ENCODE measurements at places on chromosomes 3 and 15.

DNA sequence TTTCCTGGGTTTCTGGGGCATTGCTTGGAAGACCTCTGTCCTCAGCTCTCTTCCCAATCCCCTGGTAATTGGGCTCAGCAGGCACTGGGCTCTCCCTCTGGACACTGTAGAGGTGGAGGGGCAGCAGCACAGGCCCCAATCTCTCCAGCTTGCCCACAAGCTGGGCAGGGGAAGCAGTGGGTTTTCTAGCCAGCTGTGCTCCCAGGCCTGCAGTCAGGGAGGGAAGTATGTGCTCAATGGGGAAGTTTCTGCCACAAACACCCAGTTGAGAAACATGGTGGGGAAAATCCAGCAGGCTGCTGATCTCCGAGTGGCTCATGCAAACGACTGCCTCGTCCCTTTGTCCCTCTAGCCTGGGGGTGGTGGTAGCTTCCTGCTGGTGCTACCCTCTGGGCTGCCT lies 12.8 kb upstream of the RFT1 start:
- no peak for DNase-seq

GRCh38 chr3:195173657-195174056 lies 97.3 kb downstream of the XXYLT1 start:
- no peak for DNase-seq

- DNase-seq: no peak
Measured at GRCh38 chr3:48190911-48191310, 2.7 kb upstream of the CDC25A start.

DNA sequence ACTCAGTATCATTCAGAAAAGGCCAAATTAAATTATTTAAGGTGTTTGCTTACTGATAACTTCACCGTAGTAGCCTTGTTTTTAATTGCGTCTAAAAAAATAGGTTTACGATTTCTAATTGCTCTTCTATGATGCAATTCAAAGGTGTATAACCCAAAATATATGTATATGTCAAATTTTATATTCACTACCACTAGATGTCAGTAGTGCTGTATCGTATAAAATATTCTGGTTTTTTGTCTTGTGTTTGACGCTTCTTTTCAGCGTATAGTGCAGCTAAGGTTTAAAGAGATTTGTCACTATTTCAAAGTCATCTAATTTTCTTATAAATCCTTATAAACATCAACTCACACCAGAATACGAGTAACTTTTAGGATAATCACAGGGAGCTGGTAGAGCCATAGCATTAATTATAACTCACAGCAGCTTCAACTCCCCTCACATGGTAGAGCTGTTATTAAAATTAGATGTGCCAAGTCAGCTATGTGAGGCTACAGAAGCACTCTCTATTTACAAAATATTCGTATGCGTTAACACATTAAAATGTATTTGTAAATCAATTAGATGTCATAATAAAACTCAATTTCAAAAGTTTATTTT lies 3.5 kb downstream of the PFN2 start:
- no peak for DNase-seq

- no peak for DNase-seq
Measured at GRCh38 chr15:101358895-101359294, 63.8 kb upstream of the SNRPA1 start.

DNA sequence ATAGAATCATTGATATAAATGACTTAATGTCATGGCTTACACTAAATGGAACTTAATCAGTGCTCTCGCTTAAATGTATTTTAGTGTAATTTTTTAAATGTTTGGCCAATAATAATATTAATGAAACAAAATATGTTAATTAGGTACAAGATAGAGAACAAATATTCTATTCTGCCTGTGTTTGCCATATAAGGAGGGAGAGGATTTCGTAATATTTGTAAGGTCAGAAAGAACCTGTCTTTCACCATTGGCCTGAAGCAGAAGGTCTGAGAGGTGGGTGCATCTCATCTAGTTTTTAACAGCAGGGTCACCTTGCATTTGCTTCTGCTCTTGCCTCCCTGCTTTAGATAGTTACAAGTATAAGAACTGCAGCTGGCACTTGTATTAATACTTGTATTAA lies 2.5 kb downstream of the GPR87 start:
- DNase-seq: no peak

- no peak for DNase-seq
Measured at GRCh38 chr15:96347181-96348111, 16.9 kb downstream of the NR2F2 start.

DNA sequence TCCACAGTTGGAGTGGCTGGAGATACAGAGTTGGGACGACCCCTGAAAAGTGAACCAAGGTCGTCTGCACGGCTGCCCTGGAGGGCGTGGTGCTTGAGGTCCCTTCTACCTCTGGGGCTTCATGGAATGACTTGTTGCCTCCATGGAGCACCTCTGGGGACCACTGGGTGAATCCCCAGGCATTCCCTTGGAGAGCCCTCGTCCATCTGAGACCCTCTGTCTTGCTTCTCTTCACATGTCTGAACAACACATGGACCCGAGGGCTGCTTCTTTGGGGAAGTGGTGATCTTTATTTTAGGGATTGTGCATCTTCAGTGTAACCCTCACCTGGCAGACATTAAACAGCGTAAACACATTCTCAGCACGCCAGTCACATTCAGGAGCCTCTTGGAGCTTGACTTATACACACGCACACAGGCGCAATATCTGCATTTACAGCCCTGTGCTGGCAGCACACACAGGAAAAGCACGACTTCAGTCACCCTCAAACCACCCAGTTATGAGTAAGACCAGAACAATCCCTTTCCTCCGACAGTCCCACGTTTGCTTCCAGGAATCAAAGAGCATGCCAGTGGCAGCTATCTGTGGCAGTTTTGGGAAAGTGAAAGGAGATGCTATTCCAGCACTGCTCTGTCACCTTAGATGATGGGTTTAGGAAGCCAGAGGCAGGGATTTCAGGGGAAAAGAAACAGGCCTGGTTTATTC lies 12.6 kb downstream of the FAM107A start:
- no peak for DNase-seq

DNA sequence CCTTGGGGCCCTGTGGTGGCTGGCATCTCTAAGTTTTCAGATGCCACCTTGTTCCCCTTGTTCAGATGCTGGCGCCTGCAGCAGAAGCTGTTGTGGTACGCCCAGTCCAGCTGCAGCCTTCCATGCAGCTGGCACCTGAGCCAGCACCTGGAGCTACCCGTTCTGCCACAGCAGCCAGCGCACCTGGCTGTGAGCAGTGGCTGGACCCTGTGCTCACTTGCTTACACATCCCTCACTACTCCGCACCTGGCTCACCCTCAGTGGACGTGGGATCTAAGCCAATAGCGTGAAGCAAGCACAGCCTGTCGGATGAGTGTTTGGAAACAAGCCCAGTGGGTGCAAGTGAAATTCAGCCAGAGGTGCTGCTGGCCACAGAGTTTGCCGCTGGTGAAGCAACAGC lies 607.5 kb upstream of the BCHE start:
- DNase-seq: no peak

DNA sequence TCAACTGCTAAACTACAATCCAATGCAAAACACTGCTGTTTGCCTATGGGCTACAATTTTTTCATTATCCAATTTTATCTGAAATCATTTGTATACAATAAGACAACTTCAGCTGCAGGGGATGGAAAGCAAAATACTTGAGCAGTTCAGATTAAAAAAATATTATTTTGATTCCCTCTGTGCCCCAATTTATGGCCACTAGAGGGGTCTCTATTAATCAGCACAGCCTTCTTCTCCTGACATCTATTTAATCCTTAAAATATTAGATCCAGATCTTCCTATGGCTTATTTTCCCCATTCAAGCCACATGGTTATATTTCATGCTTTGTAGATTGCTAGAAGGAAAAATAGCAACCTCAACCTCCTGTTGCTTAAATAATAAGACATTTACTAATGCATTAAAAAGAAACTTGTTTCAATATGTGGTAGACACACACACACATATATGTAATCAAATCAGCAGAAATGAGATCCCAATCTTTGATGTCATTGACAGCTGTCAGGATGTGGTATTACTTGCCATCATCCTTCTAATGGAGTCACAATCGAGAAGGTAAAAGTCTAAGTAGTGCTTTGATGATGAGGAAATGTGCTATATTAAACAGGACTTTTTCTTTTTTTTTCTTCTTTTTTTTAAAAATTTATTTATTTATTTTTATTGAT lies 104.2 kb downstream of the P2RY1 start:
- DNase-seq: no peak

DNA sequence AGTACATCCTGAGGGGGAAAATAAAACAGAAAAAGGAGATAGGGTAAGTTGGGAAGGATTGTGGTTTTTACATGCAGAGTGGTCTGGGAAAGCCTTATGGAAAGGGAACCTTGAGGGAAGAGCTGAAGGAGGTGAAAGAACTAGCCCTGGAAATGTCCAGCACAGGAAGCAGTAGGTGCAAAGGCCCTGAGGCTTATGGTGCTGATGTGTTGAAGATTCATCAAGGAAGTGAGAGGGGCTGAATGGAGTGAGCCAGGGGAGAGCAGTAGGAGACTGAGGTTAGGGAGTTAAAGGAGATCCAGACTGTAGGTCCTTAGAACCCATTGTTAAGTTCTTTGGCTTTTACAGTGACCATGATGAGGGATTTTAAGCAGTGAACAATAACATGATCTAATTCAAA lies 33.0 kb downstream of the ATP1B3 start:
- DNase-seq: no peak

GRCh38 chr3:182118066-182118465 lies 406.3 kb downstream of the SOX2 start:
- no peak for DNase-seq

GRCh38 chr3:66017591-66017990 lies 21.1 kb downstream of the MAGI1 start:
- no peak for DNase-seq

- no peak for DNase-seq
Measured at GRCh38 chr3:189688262-189688661, 57.1 kb downstream of the TP63 start.

GRCh38 chr3:50194128-50194902 lies 2.9 kb downstream of the GNAT1 start:
- peak; percentile 75 for DNase-seq

DNA sequence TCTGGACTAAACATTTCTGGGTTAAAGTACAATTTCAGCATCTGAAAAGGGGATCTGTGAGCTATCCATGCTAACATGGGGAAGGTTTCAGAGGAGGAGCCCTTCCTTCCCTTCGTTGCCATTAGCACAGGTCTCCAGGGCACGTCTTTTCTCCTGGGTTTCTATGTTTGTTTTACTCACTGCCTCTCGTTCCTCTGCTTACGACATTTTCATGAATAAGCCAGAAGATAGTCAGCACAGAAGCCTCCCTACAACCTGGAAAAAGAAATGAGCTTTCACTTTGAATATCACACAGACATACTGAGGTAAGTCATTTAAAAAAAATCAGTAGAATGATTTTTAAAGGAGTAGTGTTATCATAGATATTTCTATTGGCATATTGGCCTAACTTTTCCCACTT lies 117.2 kb upstream of the KCNMB2 start:
- DNase-seq: no peak

- no peak for DNase-seq
Measured at GRCh38 chr3:67248726-67249125, 250.6 kb downstream of the KBTBD8 start.

GRCh38 chr15:65804252-65804931 lies 12.3 kb upstream of the DENND4A start:
- no peak for DNase-seq

DNA sequence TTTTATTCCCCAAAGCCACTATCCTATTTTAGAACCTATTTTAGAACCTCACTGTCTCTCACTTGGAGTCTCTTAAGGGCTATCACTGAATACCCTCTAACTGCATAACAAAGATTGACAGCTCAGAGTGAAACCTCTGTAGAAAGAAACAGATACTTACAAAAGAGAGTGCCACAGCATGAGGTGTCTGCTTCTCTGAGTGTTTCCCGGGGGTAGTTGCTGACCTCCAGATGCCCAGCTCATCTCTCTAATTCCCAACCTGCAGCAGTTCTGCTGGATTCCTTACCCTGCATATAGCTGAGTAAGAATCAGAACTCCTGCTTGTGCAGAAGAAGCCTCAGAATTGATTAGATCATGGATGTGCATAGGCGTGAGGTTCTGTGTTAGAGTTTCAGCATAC lies 34.5 kb downstream of the P3H2 start:
- no peak for DNase-seq

DNA sequence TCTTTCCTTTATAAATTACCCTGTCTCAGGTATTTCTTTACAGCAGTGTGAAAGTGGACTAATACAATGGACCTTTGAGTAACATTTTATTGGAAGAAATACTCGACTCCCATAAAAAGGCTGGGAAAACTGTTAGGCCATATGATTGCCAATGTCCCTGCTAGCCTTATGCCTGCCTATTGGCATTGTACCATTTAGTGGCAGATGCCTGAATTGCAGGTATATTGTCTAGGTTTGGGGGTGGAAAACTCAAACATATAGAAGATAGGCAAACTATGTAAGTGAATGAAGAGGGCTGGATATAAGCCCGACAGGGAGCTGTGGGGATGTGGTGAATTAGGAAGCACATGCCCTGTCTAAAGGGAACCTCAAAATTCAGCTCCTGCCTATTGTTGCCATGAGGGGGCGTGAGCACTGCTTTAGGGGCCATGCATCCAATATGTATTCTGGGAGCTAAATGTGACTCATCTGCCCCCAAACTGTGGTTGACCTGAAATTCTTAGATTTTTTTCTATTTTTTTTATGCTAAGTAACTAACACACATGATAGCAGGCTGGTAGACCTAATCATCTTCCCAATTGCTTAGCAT lies 65.2 kb upstream of the TRA2B start:
- no peak for DNase-seq

- DNase-seq: no peak
Measured at GRCh38 chr3:10703875-10704274, 112.2 kb upstream of the SLC6A11 start.

DNA sequence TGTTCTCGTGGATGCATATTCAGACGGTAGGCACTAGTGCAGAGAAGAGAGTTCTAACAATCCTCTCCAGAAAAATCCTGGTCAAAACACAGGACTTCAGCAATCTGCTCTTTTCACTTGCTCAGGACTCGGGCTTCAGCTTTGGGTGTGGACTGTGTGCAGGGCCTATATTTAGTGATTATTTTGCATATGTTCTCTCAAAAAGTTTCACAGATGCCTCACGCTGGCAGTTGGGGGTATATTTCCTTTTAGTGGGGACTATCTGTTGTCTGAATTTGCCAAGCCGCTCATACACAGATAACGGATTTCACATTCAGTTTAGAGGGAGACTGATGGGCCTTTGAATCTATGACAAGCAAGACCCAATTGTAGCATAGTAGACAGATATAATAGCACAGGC lies 54.4 kb upstream of the LRRN1 start:
- DNase-seq: no peak

DNA sequence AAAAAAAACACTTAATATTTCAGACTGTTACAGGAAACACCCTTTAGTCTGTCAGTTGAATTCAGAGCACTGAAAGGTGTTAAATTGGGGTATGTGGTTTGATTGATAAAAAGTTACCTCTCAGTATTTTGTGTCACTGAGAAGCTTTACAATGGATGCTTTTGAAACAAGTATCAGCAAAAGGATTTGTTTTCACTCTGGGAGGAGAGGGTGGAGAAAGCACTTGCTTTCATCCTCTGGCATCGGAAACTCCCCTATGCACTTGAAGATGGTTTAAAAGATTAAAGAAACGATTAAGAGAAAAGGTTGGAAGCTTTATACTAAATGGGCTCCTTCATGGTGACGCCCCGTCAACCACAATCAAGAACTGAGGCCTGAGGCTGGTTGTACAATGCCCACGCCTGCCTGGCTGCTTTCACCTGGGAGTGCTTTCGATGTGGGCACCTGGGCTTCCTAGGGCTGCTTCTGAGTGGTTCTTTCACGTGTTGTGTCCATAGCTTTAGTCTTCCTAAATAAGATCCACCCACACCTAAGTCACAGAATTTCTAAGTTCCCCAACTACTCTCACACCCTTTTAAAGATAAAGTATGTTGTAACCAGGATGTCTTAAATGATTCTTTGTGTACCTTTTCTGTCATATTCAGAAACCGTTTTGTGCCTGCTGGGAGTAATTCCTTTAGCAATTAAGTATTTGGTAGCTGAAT lies 17.9 kb downstream of the TMEM43 start:
- DNase-seq: peak; percentile 29
